Adipocyte (in vitro differentiated cells): ENCODE measurements at places on chromosomes 1 and 21.

DNA sequence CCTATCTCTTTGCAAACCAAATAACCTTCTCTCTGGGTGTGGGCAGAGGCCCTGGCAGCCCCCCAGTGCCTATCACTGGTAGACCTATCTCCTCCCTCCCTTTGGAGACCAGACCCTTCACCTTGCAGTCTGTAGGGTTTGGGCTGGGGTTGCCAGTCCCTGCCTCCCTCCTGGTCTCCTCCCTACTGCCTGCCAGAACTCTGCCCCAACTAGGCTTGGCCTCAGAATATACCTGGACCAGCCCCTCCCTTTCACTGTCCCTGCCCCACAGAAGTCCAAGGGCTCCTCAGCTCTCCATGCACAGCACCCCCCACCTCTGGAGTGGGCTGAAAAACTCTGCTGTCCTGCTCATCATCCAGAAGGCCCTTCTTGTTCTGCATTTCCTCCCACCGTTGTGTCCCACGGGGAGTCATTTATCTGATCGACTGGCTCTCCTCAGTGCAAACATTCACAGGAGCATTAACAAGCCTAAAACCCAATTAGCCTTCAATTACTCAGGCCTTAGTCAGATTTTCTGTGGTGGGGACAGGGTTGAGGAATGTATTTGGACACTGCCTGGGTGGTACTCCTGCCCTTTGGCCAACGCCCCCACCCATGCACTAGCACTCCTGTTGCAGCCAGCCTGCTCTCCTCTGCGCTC lies 27.7 kb upstream of the DMBX1 start:
- no peak for DNase-seq

GRCh38 chr21:31253684-31254083 lies 90.4 kb downstream of the TIAM1 start:
- DNase-seq, result no peak

- no peak for DNase-seq
Observed at GRCh38 chr1:232260861-232261260, 369.1 kb downstream of the SIPA1L2 start.

DNA sequence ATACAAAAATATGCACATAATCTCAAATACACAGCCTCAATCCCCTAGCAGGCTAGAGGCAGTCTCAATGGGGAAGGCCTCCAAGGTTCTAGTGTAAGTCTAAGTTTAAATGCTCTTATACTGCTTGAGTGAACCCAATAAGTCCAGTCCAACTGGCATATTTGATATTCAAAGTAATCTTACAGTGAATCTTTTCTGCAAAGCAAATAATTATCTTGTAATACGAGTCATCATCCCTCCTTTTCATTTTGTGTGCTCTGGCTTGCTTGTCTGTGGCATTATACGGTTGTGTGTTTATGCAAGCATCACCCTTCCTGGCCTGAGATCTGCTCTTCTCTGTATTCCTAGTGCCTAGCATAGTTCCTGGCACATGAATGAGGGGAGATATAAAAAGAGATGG lies 166.9 kb upstream of the HMGB4 start:
- no peak for DNase-seq

DNA sequence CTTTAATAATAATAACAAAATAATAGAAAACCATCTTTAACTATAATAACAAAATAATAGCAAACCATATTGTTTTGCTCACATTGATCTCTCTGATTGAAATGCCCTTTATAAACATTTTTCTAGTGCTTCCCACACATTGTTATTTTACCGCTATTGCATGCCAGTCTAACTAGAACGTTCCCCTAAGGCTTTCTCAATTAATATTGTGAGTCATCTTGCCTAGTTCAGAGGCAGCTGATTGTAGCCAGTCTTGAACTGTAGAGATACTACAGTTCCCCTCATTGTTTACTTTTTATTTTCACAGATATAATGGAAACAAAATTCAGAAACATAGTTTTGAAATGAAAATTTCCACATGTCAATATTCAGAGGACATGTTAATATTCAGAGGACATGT lies 192.3 kb upstream of the ADGRL4 start:
- DNase-seq, result peak; percentile 86

DNA sequence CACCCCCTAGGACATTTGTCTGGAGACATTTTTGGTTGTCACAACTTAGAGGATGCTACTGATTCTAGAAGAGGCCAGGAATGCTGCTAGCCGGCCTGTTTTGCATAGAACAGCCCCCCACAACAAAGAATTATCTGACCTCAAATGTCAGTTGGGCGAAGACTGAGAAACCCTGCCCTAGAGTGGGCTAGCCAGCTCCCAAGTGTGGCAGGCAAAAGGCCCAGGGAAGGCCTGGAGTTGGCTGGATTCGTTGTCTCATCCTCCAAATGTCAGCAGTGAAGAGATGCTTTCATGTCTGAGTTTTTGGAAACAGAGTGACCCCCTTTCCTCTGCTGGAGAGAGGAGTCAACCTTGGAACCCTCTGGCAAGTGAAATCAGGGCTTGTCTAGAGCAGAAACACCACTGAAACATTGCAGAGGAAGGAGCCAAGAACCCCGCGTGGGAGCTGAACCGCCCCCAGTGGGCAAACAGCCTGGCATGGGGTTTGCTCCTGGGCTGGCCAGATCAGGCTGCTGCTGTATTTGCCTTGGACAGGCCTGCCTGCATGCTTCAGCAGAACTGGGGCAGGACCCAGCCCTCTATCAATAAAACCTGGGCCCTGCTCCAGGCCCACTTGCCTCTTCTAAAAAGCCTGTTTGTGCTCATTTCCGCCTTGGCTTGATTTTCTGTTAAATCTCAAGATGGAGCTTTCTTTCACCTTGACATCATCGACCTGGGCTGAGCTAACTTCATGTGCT lies 32.9 kb downstream of the RASSF5 start:
- no peak for DNase-seq

DNA sequence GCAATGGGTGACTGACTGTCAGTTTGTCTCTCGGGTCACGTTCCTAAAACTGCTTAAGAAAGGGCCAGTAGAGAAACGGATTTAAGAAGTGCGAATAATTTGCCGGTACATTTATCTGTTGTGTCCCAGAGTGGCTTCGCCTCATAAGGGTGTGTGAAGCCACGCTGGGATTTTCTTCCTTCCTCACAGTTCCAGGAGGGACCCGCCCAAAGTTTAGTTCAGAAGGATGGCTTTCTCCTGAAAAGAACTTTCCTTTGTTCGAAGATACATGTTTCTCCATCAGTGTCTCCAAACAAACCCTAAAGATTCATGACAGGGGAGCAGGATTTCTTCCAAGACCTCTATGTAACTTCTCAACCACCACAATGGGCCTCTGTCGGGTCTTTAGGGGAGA lies 49.8 kb downstream of the ADAMTS1 start:
- DNase-seq, result no peak

DNA sequence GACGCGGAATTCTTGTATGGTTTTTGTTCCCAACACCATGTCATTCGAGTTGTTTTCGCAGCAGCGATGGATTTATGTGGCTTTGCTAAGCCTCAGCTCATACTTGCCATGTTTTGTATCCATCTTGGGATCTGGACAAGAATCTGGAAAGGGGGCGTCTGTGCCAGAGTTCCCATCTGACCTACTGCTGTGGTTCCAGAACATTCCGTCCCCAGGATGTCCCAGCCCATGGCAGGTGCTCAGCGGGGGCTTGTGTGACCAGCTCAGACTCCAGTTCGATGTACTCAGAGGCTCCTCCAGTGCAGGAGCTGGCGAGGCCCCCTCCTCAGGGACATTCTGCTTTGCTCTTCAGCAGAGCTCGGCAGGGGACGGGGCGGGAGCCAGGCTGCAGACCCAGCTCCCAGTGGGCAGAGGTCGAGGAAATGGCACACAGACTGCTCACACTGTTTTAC lies 24.0 kb upstream of the ADARB1 start:
- DNase-seq, result no peak

DNA sequence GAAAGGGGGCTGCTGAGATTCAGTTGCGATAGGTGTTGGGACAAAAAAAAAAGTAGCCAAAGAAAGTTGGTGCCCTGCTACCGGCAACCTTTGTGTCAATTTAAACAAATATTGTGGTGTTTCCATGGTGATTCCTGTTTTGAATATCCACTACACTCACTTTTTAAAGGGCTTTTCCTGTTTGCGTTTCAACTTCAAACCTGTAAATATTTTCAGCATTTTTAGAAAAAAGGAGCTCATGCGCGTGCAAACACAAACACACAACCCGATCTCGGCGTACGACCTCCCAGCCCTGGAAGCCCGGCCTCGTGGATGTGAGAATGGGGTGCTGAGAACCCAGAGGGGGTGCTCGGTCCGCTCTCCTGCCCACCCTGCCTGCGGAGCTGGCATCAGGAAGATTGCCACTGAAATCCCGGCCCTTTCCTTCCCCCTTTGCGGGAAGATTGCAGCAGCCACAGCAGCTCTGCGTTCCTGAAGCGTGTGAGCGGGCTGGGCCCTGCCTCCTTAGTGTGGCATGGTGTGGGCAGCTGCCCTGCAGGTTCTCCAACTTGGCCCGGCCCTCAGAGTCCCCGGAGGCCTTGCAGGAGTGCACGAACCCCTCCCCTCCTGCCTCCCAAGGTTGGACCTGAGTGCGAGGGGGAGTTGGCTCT lies 34.8 kb downstream of the CASZ1 start:
- DNase-seq, result no peak

DNA sequence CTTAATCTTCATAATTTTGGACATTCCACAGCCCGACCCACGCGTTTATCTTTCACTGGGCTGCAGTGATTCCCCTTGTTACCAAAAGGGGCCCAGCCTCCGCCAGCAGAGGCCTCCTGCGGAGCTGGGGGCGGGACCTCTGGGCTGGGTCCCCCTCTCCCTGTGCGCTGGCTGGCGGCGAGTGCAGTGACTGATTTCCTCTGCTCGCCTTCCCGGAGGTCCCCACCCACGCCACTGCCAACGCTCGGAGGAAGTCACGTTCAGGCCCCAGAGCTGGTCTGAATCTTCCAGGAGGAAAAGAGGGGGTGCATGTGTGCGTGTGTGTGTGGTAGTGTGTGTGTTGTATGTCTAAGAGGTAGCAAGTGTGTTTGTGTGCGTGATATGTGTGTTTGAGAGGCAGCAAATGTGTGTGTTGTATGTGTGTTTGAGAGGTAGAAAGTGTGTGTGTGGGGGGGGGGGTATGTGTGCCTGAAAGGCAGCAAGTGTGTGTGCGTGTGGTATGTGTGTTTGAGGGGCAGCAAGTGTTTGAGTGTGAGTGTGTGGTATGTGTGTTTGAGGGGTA lies 35.0 kb upstream of the JAK1 start:
- peak; percentile 67 for DNase-seq

DNA sequence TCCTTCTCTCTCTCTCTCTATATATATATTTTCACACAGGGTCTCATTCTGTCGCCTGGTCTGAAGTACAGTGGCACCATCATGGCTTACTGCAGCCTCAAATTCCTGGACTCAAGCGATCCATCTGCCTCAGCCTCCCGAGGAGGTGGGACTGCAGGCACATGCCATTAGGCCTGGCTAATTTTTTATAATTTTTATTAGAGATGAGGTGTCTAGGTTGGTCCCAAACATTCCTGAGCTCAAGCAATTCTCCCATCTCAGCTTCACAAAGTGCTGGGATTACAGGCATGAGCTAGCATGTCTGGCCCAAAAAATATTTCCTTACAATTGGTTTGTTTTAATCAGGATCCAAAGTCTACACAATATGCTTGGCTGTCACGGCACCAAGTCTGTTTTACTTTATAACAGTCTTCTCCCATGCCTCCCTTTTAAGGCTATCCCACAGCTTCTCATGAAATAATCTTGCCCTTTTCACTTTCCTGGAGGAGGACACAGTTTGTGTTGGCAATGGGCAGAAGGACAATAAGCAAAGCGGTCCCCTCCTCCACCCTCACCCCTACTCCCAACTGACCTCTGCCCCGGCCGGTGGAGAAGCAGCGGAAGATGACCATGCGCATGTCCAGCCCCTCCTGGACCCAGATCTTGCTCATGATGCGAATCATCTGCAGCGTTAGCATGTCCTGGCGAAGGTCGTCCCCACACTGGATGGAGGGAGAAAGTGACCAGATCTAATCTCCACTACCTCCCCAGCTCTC lies 28.2 kb upstream of the PPP1R15B start:
- DNase-seq, result no peak

- DNase-seq, result no peak
Observed at GRCh38 chr1:232980986-232981560, 30.7 kb downstream of the NTPCR start.

DNA sequence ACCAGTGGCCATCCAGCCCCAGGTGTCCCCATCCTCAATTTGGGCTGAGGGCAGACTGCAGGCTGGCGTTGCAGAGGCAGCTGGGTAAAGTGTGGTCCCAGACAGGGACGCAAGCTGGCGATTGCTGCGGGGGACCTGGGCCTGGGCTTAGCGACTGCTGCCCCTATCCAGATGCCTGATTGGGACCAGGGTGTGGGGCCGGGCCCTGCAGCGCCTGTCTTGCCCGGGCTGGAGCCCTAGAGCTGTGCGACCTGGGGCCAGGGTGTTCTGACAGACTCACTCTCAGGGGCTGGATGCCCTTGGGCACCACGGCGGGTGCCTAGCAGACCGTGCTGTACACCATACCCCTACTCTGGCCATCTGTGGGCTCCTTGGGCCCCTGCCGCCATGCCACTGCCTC lies 16.2 kb upstream of the FAAP20 start:
- DNase-seq, result no peak

DNA sequence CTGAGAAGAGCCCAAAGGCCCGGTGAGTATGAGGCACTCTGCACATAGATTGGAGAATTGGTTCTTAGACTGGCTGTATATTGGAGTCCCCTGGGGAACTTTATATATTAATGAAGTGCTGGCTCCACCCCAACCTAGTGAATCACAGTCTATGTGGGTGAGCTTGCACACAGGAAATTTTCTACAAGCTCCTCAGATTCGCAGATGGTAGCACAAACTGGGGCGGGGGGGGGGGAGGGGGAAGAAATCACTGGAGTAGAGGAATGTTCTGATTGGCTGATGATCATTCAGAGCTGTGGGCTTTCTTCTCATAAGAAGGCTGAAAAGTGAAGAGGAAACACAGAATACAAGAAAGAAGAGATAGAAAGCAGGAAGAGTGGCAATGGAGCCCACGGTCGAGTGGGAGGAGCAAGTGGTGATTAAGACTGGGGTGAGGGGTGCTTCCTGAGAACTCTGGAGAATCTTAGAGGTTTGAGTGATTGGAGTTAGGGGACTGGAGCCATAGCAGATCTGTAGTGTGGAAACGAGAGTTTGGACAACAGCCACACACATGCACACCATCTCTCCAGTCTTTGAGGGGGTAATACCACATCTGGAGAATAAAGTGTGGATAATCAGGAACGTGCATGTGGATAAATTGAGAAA lies 465.9 kb upstream of the DAB1 start:
- DNase-seq, result no peak

- DNase-seq, result no peak
Observed at GRCh38 chr1:23211955-23212354, 5.3 kb downstream of the HTR1D start.

- DNase-seq, result no peak
Observed at GRCh38 chr1:207134581-207134980, 30.5 kb downstream of the C4BPA start.
